ENCODE measurements at places on chromosomes 1 and 21.

- no peak for DNase-seq
Observed at GRCh38 chr1:88463401-88463985, 220.6 kb upstream of the PKN2 start.

DNA sequence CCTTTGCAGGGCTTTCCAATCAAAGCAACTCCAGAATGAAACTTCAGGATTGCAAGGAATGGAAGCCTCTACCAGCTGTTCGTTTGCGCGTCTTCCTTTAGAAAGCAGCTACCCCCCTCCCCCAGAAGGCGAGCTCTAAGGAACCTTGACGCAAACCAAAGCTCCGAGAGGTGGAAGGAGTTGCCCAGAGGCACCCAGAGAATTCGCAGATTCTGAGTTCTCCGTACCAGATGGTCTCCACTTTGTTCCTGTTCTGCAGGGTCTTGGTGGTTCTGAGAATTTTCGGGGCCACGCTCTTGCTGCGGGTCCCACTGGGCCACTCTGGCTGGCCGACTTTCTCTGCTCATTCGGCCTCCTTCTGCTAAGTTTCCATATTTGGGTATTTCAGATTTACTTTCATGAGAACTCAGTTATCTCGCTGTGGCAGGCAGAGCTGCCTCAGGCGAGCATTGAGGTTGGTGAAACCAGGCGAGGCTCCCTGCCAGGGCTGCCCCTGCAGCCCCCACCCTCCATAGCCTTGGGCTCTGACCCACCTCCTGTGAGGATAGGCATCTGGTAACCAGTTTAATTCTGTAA is 801 bp downstream of the TRAF5 start:
- no peak for DNase-seq

DNA sequence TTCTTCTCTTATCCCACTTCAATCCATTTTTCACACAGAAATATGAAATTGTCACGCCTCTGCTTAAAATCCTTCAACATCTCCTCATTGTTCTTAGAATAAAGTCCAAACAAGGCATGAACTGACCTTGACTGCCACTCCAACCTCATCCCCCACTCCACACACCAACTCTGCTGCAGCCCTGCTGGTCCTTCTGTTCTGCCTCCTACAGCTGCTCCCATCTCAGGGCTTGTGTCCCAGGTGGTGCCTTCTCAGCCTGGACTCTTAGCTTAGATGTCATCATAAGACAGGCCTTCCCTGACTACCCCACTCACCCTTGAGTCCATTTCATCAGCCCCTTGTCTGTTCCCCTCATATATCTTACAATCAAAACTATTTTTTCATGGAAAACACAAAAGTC is 10.4 kb downstream of the TARBP1 start:
- no peak for DNase-seq

DNA sequence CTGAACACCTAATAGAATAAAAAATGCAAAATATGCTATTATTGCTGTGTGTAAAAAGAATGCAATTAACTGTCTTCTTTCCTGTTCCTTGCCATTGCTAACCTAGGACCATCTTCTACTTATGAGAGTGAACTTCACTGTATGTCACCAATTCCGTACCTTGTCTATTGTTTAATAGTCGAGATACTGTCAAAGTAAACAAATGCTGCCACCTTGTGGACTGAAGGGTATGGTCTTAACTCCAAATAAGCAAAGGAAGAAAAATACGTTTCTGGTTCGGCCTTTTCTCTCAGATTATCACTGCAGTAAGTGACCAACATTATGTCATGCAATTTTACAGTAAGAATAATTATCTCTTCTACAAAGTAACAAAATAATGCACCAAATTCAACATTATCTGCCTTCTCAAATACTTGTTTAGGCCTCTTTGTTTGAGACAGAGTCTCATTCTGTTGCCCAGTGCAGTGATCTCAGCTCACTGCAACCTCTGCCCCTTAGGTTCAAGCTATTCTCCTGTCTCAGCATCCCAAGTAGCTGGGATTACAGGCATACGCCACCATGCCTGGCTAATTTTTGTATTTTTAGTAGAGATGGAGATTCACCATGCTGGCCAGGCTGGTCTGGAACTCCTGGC is 133.4 kb downstream of the COP1 start:
- DNase-seq = no peak

DNA sequence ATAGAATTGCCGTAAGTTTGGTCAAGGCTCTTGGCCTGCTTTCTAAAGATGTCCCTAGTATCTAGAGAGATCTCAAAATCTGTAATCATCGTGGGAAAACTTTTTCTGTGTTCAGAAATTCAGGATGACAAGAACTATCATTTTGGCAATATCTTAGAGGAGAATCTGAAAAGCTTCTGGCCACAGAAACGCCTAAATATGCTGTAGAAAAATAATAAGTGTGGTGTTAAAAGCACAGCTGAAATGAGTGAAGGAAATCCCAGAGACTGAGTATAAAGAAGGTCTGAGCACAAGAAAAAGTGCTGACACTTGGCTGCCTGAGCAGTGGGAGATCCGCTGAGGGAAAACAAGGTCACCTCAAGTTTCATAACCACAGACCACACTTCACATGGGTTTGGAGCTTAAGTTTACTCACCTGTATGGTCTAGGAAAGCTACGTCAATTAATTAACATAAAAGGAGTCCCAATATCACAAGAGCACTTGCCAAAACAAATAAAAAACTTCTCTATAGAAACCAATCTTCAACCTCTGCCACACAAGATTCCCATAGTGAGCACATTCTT is 235.2 kb upstream of the IRF2BP2 start:
- no peak for DNase-seq

GRCh38 chr1:177077734-177078499 is 86.6 kb downstream of the ASTN1 start:
- no peak for DNase-seq

DNA sequence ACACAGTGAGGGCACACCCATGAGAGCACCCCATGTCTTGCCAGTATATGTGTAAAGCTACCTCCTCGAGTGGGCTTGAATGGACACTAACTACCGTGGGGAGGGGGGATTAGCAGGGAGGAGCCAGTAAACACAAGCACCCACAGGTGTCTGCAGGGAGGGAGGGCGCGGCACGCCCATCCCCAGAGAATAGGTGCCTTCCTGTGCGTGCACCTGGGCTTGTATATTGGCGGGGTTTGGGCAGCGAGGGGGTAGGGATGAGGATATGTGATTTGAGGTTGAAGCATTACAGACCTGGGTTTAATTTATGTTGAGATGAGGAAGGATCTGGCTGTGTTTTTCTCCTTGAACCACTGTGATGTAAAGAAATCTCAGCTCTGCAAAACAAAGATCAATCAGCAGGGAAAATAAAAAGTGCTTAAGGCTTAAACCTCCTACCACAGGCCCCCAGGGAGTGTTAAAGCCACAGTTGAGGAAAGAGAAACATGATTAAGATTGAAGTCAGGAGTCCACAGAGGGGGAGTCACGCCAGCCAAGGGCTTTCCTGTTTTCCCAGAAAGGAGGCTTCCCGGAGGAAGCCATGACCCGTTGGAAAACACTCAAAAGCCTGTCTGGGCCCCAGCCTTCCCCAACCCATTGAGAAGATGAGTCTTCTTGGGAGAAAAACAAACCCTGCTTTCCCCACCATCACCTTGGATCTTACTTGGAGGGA is 80.0 kb downstream of the CAMK2N1 start:
- no peak for DNase-seq

All from stimulated activated CD4-positive, alpha-beta T cell treated with anti-CD3 and anti-CD28 coated beads, TNF-alpha, amount 100 ng/mL, for 4 hours (primary cell).